Left ventricle myocardium superior (tissue), 1 donor: ENCODE measurements at places on chromosomes 4 and X. TPM values are rescaled to one million over a fixed set of nuclear protein-coding genes. Genes with fewer than 3 reads are reported as not detected.

The NEXMIF gene
- total RNA-seq = 0.32 TPM

- DNase-seq = no peak
Observed at GRCh38 chrX:13903405-13903804, 86.5 kb upstream of the GPM6B start.

The RNF113A gene
- 10.2 TPM for total RNA-seq

GRCh38 chrX:50107470-50107869, 93.3 kb downstream of the AKAP4 start:
- no peak for DNase-seq

GRCh38 chrX:126994032-126994600, 174.6 kb downstream of the PRR32 start:
- peak; percentile 48 for DNase-seq

- DNase-seq = no peak
Observed at GRCh38 chrX:68910731-68911428, 82.1 kb downstream of the EFNB1 start.
